ENCODE measurements at places on chromosomes 12 and 14.

DNA sequence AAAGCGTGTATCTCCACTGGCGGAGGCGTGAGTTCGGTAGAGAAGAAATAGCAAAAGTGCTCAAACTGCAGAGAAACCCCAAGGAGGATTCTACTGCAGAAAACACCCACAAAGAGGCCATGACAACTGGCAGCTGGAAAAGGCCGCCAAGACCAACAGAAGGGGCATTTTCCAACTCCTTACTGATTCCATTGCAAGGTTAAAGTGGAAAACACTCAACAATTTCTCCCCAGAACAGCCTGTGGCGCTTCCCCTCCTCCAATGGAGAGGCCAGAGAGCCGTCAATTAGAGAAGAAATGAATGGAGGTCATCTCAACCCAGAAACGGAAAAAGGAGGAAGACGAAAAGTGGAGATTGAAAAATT lies 618 bp upstream of the ANKRD52 start:
- no peak for DNase-seq

GRCh38 chr12:2689879-2690278 lies 104.9 kb upstream of the FKBP4 start:
- no peak for DNase-seq

GRCh38 chr12:89844539-89844938 lies 135.9 kb upstream of the ATP2B1 start:
- no peak for DNase-seq

- no peak for DNase-seq
Measured at GRCh38 chr14:68643673-68644072, 149.2 kb downstream of the ZFP36L1 start.

- no peak for DNase-seq
Measured at GRCh38 chr12:129607301-129607700, 296.5 kb downstream of the TMEM132D start.
